NCI-H774 (cell line): ENCODE measurements at places on chromosomes 7 and 10.

DNA sequence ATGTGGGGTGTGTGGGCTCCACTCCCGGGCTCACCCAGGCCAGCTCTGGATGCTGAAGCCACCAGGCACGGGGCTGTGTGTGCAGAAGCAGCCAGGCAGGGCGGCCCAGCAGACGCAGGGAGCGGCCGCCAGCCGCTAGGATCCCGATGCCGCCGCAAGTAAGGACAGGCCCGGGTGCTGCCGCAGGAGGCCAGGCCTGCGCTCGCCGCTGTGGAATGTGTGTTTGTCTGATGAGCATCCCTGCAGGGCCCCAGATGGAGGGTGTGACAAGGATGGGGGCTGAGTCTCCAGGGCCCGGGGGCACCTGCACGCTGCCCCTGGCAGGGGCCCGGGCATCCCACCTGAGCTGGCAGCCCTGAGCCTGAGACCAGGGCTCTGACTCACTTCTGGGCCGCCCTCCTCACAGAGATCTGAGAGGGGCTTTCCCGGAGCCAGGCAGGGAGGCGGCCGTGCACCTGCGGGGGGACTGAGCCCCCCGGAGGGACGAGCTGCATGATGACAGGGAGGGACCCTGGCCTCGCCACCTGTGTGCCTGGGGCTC is 101.5 kb downstream of the FOXL3 start:
- no peak for DNase-seq

DNA sequence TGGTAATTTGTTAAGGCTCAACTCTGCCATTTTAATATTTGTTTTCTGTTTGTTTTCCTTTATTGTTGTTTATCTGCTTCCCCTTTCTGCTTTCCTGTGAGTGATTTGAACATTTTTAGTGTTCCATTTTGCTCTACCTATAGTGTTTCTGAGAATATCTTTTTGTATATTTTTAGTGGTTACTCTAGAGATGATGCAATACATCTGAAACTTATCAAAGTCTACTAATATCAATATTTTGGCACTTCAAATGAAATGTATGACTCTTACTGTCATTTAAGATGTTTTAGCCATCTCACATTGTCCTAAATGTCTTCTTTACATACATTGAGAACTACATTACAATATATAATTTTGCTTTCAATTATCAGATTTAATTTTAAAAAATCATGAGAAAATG is 98.9 kb downstream of the PLXDC2 start:
- no peak for DNase-seq

GRCh38 chr7:36514289-36515243 is 124.9 kb downstream of the ANLN start:
- DNase-seq, result no peak

- DNase-seq, result no peak
Observed at GRCh38 chr10:75611172-75611992, 180.0 kb downstream of the LRMDA start.

- DNase-seq, result no peak
Observed at GRCh38 chr10:117933036-117933435, 113.7 kb downstream of the RAB11FIP2 start.

DNA sequence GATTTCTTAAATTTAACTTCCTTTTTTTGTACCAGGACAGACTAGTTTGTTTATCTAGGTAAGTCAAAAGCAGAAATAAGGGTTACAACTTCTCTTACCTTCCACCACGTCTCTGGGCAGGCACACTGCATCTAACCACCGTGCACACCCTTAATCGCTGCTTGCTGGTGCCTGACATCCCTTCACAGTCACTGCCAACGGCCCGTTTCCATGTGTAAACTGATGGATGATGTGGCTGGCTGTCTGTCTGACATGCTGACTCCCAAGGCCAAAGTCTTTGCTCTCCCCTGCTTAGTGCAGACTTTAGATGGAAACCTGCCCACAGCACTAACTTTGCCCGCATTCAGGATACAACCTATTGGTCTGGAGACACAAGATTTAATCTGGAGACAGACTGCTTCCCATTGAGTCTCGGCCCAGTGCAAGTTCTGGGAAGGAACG is 1.1 kb downstream of the TMEM273 start:
- DNase-seq, result no peak

DNA sequence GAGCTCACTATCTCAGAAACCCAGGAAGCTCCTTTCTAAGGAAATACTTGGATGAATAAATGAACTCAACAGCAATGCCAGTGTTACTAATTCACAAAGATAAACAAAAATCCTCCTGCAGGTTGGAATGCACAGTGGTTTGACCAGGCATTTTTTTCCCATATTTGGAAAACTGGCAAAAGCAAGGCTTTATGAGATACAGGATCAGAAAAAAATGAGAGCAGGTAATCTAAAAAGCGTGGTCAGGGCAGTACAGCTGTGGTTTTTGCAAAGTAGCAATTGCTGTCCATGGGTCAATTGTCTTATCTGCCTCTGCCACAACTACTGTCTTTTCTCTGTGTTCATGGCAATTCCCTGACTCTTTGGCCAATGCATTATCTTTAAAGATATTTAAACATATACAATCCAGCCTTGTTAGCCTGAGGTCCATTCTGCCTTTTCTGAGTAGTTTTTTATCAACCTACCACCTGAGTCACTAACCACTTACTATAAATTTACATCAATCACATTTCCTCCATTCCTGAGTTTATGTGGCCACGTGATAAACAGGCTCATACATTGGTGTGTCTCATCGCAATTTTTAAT is 564.5 kb upstream of the IGFBP3 start:
- DNase-seq, result no peak

DNA sequence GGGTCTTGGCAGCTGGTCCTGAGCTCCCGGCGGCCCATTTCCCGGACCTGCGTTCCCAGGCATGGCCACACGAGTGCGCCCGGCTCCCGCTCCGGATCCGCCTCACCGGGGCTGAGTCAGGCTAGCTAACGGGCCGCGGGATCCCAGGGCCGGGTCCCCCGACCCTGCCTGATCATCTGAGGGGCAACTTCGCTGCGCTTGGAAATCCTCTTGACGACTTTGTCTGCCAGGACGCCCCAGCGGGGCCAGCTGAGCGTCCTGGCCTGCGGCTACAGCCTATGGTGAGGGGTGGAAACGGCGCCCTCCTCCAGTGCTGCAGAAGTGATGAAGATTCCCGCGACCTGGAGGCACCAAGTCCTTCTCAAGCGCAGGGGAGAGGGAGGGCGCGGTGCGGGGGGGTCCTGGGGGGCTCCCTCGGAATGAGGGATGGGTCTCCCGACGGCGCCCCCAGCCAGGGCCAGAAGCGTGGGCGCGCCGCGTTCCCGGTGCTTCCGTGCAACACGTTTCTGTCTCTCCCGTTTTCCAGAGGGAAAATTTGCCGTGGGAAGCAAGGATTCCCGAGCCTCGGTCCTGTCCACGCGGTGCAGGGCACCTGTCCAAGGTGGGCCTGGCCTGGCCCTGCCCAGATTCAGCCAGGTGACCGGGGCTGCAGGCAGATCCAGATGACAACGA is 212.4 kb downstream of the CCSER2 start:
- DNase-seq, result no peak

DNA sequence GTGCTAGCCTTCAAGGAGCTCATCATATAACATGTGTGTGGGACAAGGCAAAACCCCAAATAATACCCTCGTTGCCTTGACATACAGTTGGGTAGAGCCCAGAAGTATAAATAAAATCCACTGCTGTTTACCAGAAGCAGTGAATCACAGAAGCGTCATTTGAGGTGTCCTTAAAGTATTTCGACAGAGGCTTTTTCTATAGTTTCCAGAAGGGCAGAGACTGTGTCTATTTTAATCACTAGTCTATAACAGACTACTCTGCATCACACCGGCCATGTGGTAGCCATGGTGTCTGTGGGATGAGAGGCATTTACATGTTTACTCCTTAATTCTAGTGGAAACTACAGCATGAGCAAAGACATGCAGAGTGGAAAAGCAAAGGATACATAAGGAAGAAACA is 131.3 kb downstream of the CTTNBP2 start:
- DNase-seq, result no peak

DNA sequence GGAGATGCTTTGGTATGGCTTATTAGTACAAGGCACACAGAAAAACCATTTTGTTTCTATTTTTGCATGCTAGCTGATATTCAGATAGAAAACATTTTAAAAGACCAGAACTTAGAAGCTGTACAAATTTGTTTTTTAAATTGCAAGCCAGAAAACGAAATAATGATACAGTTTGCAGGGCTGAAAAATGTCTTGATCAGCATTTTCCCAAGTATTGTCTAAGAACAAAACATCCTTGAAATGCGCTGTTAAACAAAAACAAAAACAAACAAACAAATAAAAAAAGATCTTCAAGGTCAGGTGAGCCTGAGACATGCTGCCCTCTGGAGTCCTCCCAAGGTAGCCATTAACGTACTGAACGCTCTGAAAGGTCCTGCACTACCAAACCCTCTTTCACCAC is 98.3 kb downstream of the VIM start:
- no peak for DNase-seq

- no peak for DNase-seq
Observed at GRCh38 chr7:33742521-33742920, 162.8 kb upstream of the BMPER start.

GRCh38 chr7:4634166-4634565 is 47.9 kb upstream of the FOXK1 start:
- no peak for DNase-seq

- no peak for DNase-seq
Observed at GRCh38 chr10:128036746-128037543, 89.3 kb downstream of the MKI67 start.

- DNase-seq, result no peak
Observed at GRCh38 chr10:124058346-124059003, 34.9 kb downstream of the CHST15 start.

DNA sequence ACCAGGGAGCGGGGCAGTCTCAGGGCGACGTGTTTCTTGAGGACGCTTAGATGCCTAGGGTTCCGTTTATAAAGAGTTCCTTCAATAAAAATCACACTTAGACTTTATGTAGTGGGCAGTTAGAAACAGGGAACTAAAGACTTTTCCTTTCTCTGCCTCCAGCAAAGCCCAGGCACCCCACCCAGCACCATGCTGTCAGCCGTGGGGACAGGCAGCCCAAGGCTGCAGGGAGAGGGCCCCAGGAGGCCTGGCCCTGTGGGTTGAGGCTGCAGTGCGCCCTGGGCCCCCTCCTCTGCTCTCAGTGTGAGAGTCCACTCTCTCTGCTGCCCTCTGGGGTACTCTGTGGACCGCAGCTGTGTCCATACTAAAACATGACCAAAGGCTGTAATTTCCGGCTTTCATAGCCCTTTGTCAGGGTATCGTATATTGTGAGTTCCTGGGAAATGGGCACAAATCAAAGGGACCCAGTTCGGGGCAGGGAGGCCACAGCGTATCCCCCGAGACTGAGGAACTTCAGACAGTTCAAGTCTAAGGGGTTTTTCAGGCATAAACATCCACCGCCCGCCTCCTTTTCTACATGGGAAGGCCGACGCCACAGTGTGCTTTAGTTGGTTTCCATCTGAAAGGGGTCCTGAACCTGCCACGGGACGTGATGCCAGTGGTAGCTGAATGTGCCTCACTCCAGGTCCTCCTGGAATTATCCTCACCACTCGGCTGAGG is 59.7 kb downstream of the DNAJB6 start:
- DNase-seq, result no peak

DNA sequence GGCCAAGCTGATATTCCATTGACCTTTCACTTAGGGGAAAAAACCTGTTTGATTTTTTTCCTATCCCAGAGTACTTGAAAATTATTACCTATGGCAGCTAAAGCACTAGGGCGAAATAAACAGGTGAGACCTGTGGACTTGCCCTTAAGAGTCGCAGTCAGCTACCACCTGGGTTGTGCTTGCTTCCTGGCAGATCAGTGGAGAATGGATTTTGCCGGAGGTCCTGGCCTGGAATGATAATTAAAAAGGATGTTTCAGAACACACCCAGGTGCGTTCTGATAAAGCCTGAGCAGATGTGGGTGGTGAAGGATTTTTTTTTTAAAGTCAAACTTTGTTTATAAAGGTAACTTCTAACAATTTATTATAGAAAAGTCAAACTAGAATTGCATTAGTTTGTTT is 59.1 kb downstream of the AUTS2 start:
- DNase-seq, result no peak
